Chondrocyte (in vitro differentiated cells): ENCODE measurements at places on chromosomes 1 and 21.

DNA sequence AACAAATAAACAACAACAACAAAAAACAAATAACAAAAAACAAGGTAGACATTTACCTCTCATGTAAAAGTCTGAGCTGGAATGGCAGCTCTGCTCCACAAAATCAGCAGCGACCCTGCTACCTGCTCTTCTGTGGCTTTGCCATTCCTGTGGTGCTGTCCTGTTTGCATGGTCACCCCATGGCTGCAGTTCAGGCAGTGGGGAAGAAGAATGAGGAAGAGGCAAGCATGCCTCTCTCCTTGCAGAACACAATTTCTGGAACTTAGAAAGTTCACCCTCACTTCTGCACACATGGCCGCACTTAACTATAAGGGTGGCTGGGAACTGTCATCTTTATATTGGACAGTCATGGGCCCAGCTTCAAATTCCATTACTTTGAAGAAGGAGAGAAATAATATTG lies 84.8 kb upstream of the GNG12 start:
- DNase-seq: no peak

DNA sequence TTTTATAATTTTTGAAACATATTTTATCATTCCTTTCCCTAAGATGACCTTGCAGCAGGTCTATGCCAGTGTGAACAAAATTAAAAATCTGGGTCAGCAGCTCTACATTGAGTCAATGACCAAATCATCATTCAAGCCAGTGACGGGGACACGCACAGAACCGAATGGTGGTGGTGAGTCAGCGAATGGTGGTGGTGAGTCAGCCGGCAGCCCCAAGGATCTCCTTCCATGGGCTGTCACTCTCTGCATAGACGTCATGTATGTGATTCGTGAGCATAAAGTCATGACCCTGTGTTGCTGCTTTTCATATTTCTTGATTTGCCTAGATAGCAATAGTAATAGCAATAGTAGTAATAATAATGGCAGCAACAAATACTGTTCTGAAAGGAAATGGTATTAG lies 26.3 kb downstream of the PER3 start:
- no peak for DNase-seq

DNA sequence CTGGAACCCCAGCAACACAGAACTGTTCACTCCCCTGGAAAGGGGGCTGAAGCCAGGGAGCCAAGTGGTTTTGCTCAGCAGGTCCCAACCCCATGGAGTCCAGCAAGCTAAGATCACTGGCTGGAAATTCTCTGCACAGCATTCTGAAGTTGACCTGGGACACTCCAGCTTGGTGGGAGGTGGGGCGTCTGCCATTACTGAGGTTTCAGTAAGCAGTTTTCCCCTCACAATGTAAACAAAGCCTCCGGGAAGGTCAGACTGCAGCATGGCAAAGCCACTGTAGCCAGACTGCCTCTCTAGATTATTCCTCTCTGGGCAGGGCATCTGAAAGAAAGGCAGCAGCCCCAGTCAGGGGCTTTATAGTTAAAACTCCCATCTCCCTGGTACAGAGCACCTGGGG lies 59.7 kb downstream of the INKA2 start:
- DNase-seq: no peak

DNA sequence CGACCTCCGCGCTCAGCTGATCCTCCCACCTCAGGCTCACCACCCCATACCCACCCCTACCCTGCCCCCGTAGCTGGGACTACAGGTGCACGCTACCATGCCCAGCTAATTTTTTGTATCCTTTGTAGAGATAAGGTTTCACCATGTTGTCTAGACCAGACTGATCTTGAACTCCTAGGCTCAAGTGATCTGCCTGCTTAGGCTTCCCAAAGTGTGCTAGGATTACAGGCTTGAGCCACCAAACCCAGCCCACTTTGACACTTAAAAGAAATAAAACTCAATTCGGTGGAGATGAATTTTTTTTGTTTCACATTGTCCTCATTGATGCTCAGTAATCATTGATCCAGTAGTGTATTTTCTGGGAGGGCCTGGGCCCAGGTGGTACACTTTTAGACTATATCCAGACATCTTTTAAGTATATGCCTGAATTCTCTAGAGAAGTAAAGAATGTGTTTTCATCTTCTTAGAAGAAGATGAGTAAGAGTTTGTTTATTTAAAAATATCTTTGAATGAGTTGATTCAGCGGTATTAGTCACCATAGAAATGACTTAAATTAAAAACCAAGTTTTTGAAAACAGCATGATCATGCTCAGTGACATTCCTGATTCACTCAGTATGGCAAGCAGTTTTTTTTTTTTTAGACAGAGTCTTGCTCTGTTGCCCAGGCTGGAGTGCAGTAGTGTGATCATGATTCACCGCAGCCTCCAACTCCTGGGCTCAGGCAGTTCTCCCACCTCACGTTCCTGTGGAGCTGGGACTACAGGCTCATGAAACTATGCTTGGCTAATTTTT lies 57.8 kb downstream of the EPB41 start:
- no peak for DNase-seq
